Activated CD4-positive, alpha-beta memory T cell treated with anti-CD3 and anti-CD28 coated beads, Interleukin-2, amount 10 ng/mL, durations not matched to agents 7 days and 5 days (primary cell): ENCODE measurements at places on chromosomes 5 and 9.
A peak's percentile ranks its signal among the peaks of the same experiment; 100 is the strongest.

DNA sequence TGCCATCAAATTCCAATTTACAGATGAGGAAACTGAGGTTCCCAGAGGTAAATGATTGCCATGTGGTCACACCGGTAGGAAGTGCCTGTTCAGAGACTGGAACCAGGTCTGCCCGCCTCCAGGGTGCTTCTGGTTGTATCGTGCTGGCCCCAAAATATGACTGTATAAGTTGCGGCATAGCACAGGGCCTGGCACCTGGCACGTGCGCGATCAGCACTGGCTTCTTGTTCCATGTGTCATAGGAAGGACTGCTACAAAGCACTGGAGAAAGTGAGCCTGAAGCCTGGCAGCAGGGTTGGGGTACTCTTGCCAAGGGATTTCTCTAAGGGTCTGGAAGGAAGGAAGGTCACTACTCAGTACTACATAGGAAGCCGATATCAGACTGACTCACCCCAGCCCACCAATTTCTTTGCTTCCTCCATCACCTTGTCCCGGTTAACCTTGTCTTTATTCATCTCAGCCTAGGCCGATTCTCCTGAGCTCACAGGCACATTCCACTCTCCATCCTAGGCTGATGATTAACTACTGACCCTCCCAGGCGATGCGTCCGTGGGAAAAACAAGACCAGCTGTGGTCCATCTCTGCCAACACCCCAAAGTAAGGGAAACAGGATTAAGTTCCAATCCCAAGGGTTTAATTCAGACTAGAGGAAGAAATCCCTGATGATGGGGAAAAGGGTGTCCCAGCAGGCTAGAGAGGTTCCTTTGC is 1.8 kb downstream of the HRH2 start:
- no peak for DNase-seq

- DNase-seq: no peak
These were observed 4.9 kb upstream of the CARD9 start for GRCh38 chr9:136378170-136379002.

- DNase-seq: no peak
These were observed 104.0 kb downstream of the SERINC5 start for GRCh38 chr5:80151890-80152289.

GRCh38 chr5:159113405-159113804 is 13.7 kb upstream of the EBF1 start:
- no peak for DNase-seq

DNA sequence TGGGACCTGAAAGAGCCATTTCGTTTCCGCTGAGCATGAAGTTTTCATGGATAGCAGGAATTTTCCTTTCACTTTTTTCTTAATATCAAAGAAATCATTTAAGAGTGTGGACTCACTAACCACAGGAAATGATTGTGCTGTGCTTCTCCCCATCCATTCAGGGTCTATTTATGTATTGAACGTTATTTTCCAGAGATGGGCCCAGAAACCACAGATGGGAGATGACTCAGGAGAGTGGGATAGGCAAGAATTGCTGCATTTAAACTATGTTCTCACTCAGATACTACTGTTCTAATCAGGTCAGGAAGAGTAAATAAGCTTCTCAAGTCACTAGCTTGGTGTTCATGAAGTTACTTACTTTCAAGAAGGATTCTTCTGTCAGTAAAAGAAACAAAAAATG is 763.8 kb downstream of the DTWD2 start:
- DNase-seq: no peak

- no peak for DNase-seq
These were observed 98.5 kb upstream of the S1PR3 start for GRCh38 chr9:88892724-88893123.

GRCh38 chr9:134957165-134957944 is 39.6 kb upstream of the FCN1 start:
- no peak for DNase-seq

- DNase-seq: peak; percentile 91
These were observed 55.9 kb upstream of the STXBP1 start for GRCh38 chr9:127555840-127556820.

GRCh38 chr9:136713550-136713949 is 1.2 kb downstream of the DIPK1B start:
- DNase-seq: no peak

DNA sequence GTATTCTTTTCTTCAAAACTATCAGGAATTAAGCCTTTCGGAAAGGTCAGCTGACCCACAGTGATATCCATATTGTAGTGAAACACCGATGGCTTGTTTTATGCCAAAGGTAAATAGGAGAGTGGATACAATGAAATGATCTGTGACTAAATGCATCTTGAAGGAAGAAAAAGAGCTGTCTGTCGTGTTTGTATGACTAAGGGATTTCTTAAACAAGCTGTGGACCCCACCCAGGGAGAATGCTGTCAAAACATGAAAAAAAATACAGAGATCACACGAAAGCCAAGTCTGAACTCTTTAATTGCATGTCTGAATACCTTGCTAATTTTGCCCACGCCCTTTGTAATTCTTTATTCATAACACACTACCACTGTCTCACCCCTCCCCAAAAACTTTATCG is 286.4 kb upstream of the WWC1 start:
- DNase-seq: no peak

DNA sequence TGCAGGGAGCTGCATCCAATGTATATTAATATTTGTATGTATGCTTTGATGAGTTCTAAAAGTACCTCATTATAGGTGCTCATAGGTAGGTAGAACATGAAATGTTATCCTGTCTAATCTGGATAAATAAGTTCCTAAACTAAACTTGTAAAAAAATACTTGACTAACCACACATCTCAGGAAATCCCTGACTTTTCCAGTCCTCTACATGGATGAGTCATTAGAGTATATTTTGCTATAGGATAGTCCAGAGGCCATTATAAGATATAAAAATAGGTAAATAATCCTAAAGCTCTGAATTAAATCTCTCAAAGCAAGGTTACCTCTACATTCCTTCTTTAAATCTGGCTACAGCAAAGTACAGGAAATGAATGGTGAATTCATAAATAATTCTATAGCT is 404.3 kb downstream of the RAB3C start:
- no peak for DNase-seq

DNA sequence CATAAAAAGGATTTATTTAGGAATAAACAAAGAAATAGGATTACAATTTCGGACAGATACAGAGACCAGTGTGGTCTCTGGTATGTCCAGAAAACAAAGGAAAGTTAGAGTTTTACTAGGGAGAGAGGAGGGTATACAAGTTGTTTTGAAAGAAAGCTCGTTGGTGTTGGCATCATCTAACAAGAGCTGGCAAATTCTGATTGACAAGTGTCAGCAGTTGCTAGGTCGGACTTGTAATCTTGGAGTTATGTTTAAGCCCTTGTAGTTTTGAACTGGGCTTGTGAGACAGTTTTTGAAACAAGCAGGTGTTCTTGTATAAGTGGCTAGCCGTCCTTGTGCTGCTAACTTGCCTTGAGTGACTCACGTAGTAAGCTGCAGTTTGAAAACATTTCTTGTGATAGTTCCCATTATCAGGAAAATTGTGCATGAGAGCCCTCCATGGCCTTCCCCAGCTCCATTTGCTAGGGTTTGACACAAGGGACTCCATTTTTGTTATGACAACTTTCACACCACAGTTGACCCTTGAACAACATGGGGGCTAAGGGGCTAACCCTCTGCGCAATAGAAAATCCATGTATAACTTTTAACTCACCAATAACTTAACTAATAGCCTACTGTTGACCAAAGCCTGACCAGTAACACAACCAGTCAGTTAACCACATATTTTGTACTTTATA is 48.1 kb downstream of the ZNF622 start:
- DNase-seq: no peak

DNA sequence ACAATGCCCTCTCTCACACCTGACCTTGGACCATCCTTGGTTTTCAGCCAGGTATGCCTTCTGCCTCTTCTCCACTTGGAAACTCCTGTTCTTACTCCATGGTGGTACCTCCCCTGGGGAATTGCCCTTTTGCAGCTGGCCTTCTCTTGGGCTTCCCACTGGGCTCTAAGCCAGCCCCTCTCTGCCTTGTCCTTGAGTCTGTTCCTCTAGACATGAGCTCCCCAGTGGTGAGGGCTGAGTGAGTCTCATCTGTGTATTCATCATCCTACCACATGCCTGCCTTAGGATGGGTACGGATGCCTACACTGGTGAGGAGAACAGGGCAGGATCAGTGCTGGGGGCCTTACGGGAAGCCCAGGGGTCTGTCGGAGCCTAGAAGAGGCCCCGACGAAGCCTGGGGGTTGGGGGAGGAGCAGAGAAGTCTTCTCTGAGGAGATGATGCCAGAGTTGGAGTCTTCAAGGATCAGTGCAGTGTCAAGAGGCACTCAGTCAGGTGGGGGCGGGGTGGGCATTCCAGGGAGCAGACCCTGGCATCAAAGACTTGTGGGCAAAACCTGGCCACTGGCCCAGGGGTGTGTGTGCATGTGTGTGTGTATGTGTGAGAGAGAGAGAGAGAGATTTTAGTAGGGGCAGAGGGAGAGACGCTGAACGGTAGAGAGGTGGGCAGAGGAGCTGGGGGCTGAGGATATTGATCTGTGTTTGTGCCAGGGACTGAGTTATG is 5.2 kb upstream of the CRB2 start:
- DNase-seq: no peak

DNA sequence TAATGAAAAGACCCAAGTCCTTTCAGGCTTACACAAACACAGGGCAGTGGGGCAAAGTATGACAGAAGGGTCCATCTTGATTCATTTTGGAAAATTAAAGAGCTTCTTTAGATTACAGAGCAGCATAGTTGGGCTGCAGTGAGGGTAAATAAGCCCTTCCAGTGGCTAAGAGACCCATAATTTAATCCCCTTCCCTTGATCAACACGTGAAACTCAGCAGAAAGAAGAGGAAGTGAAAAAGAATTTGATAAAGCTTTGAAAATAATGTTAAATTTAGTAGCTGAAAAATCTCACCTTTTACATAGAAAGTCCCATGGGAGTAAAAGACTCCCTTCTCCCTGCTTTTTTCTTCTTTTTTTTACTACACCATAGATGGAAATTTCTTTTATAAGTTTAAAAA is 87.6 kb downstream of the FREM1 start:
- DNase-seq: no peak

GRCh38 chr5:97735209-97735608 is 552.2 kb upstream of the RIOK2 start:
- no peak for DNase-seq

DNA sequence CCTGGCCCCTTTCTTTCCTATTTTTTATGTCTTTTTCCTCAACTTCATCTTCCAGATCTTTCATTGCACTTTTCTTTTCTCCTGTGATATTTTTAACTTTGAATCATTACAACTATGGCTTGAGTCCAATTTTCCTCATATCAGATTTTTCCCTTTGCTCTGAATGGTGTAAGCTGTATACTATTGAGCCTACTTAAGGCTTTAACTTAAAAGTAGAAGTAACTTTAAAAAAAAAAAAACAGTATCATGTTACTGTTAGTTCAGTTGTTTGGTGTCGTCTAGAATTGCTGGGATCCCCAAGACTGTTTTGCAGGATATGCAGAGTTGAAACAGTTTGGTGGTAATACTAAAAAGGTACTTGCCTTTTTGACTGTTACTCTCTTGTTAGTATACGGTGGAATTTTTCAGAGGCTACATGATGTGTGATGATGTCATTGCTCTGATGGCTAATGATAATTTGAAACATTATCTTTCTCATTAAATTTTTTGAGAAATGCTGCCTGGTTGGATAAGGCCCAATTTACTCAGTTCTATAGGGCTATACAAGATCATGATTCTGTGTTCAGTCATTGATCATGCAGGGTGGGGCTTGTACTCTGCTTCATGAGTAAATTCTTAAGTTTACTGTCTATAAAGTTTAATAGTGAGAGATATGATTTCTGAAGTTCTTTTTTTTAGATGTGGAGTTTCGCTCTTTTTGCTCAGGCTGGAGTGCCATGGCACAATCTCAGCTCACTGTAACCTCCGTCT is 8.8 kb downstream of the NAA35 start:
- no peak for DNase-seq

DNA sequence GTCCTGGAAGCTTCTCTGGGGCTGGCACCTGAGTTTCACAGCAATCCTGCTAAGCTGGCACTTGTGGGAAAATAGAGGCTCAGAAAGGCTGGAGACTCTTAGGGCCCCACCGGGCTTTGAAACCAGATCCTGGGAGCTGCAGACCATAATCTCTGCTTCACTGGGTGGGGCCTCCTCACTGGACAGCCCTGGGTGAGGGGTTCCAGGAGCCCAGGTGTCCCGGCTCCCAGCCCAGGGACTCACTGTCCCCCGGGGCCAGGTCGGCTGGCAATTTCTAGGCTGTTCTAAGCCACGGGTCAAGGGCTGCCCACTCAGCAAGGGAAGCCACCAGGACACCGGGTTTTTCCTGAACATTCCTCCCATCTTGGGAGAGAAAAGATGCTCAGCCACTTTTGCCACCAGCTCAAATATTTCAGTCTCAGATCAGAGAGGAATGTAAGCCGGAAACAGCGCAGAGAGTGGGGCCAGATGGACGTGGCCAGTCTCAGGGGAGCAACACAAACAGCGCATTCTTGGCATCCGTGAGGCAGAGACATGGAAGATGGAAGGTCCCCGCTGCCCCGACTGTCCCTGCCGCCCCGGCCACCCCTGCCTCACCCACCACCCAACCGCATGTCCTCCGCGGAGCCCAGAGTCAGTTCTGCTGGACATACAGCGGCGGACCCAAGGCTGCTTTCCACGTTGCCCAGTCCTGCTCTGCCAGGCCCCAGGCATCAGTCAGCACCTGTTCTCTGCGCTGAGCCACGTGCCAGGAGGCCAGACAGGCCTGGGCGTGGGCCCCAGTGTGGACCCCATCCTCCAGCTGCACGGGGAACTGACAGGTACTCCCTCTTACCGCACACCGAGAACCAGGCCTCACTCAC is 72.6 kb downstream of the VAV2 start:
- DNase-seq: no peak

DNA sequence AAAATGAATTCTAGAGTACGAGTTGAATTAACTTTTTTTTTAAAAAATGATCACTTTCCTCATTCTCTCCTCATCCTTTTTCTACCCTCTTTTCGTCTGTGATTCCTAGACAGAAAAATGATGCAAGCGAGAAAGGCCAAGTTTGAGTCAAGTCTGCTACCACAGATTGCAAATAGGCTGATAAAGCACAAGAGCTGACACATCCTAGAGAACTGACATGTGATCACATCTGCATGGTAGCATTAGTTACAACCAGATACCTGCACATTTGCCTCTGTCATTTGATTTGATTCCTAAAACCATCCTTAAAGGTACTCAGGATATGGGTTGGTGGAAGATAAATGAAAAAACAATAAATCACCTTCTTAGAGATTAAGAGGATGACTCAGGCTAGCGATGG is 225.4 kb upstream of the PPP1R2B start:
- no peak for DNase-seq

DNA sequence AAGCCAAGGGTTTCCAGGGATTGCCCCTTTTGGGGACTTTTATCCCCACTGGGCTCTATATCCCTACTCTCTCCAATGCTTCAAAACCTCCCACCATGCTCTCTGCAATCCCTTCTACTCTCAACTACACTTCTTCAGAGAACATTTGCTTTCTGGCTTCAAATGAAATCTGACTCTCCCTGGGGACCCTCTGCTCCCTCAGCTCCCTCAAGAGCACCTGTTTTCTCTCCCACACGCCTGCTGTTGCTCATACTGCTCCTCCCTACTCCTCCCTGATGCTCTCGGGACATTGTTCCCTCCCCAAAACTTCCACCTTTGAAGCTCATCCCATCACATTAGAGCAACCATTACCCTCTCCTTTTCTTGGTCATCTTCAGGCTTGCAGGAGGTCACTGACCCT is 344.9 kb downstream of the CDK5RAP2 start:
- no peak for DNase-seq
